ENCODE measurements at places on chromosomes 7 and 10.

DNA sequence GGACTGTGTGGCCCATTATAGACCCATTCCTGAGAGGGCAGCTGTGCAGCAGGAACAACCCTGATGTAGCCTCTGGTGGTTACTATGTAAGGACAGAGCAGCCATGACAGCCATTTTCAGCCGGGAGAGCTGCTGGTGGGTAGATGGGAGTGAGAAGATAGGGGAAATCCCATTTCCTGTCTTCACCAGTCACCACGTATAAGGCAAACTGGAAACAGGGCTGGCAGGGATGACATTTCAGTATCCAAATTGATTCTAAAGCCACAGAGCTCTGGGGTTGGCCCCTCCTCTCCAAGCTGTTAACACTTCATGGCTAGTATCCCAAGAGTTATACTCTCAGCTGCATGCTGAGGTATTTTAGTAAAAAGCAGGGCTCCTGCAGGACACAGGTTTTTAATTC lies 15.2 kb upstream of the FZD1 start:
- DNase-seq, result no peak

GRCh38 chr10:80046629-80047441 lies 31.6 kb upstream of the TMEM254 start:
- DNase-seq, result no peak

- DNase-seq, result no peak
Observed at GRCh38 chr7:14807507-14807906, 95.0 kb downstream of the DGKB start.

DNA sequence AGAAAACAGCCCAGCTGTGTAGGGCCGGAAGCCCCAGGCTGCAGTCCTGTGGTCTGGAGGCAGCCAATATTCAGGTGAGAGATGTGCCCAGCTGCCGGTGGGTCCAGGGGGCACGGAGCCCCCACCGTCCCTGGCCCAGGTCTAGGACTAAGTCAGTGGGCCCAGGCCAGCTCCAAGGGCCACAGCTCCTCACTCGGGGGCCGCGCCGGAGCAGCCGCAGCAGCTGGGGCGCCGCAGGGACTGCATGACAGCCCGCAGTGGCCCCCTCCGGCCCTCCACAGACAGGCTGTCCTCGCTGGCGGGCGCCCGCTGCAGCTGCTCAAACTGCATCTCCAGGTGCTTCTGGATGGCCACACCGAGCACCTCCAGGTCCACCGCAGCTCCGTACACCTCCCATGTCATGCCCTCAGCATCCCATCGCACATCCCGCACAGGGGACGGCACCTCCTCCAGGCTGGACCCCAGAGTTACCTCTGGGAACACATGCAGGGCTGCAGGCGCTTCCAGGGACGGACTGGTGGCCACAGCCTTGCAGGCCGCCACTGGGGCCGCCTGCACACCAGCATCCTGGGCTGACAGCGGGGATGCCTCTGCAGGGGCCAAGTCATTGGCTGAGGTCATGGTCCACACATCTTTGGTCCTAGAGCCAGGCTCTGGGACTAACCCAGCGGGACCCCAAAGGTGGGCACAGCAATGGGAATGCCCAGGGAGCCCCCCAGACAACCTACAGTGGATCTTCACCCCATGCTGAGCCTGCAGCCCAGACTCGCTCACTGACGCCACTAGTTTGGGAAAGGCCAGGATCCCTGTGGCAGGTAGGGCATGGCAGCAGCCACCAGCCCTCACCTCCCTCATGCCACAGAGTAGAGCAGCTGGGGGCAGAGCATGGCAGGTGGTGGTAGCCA lies 7.0 kb downstream of the GPRIN2 start:
- DNase-seq, result no peak
